T-cell (primary cell): ENCODE measurements at places on chromosomes 3 and 15.

- no peak for DNase-seq
Measured at GRCh38 chr3:9715764-9716437, 12.3 kb downstream of the CPNE9 start.

DNA sequence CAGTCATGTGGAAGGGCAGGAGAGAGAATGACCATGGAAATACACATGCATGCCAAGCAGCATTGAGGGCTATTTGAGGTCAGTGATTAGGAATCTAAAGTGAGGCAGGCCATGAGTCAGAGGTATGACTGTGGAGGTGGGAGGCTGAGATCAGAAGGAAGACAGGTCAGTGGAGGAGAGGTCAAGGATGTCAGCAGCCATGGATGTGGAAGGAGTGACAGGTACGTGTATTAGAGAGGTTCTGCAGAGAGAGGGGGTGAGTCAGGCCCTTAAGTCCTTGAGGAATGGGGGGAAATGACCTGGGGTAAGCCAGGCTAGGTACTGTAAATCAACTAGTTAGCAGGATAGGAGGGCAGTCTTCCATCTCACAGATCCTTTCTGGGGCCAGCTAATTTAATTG lies 166.6 kb downstream of the ANO10 start:
- no peak for DNase-seq

GRCh38 chr3:150745832-150746231 lies 17.1 kb downstream of the SIAH2 start:
- no peak for DNase-seq

DNA sequence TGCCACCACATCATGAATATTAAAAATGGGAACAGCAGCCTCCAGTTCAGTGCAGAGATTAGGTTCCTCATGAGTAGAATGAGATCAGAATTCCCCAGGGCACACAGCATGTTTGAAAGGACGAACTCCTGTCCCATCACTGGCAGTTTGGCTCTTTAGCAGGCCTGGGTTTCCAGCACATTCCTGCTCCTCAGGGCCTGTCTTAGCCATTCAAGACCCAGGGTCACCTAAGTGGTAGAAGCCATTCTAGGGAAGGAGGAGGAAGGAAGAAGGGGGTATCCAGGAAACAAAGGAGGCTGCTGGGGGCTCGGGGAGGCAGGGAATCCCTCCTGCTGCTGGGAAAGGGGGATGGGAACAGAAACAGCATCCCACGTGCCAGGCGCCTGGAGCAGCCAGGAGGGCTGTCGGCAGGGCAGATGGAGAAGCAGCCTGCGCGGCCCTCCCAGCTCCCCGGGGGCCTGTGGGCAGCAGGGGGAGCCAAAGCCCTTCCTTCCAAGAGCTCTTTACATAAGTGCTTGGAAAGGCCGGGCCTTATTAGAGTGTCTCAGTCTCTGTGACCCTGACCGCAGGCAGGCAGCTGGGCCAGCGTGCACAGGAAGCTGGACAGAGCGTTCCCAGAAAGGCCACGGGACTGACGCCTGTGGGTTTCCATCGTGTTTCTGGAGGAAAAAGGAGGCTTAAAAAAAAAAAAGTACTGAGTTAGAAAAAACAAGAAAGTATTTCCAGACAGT lies 24.7 kb downstream of the LOXL1 start:
- peak; percentile 71 for DNase-seq

DNA sequence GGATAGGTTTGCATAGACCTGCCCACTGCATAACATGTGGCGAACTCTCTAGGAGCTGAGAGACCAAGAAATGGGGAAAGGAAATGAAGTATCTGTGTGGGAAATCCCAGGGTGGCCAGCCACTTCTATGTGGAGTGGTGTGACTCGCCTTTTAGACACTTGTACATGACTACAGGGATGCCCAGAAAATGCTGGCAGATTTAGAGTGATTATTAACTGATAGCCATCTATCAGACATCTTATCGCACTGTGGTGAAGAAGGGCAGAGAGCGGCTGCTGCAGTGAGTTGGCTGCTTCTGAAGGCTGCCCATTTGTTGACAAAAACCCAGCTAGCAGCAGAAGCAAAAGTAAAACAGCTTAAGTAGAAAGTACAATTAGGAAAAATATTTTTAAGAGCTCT lies 18.1 kb upstream of the STAC start:
- no peak for DNase-seq

GRCh38 chr15:58877999-58878825 lies 55.3 kb downstream of the SLTM start:
- DNase-seq: no peak

DNA sequence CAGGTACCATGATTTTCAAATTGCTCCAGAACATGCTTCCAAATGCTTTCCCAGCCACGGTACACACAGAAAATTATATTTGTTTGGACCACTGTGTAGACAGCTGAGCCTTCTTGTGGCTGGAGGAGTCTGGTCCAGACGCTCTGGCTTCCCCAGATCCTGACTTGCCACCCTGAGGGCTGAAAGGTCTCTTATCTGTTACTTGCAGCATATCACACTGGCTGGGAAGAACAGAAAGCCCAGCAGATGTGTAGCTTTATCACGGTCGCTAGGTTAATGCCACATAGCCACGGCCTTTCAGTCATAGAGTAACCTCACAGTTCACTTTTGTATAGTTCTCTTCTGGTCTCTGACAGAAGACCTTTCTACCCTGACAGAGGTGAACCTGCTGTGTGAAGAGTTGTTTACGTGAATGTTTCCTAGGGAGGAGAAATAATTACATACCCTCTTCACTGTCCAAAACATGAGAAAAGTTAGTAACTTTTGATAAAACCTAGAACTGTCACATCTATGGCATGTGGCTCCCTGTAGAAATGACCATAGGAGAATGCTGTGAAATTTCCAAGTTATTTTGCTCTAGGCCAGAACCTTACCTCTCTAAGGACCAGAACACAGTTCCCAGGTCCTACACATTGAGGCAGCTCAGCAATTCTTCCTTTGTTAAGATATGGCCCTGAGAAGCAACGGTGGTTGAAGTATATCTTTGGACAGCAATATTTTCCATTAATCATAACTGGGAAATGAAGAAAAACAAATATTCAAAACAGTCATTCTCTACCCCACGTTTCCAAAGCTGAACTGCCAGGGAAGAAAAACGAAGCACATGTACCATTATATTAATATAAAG lies 15.8 kb upstream of the STIMATE start:
- DNase-seq: no peak

DNA sequence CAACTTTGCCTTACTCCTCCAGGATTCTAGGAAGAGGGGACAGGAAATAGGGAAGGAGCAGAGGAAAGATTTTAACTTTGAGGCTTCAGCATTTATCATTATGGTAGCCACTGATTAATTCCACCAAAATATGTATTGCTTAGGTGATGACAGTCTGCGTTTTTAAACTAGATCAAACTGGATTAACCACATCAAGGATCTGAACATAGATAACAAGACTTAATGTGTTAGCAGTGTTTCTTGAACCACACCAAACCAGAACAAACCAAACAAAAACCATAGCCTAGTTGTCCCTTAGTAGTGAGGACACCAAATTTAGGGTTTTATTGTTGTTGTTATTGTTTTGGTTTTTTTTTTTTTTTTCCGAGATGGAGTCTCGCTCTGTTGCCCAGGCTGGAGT lies 113.5 kb upstream of the LMOD3 start:
- no peak for DNase-seq

DNA sequence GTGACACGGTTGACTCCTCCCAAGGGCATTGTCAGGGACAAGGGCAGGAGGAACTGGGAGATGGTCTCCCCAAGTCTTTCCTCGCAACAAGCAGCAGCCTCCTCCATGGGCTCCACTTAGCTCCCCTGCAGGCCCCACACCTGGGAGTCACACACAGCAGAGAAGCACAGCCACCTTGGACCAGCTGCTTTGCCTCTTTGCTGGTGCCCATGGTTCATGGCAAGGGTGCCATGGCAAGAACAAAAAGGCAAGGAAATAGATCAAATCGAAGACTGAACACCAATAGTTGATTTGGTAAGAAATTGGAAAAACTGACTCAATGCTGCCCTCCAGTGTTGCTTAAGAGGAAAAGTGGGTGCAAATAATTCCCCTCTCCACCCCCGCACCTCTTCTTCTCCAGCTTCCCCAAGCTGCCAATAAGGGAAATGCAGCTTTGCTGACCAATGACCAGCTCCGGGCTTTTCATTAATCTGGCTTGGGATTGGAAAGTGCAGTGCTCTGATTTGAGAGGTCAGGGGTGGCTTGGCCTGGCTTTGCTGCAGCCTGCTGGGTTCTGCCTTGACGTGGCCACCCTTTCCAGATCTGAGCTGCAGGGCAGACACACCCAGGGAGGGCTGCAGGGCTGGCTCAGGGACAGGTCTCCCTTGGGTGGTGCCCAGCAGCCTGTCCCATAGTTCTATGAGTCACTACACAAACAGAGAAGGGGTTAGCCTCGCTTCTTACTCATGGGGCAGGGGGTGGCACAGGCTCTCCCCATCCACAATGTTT lies 162.0 kb downstream of the KLF13 start:
- peak; percentile 24 for DNase-seq

- DNase-seq: no peak
Measured at GRCh38 chr3:69774029-69774428, 34.8 kb downstream of the MITF start.

DNA sequence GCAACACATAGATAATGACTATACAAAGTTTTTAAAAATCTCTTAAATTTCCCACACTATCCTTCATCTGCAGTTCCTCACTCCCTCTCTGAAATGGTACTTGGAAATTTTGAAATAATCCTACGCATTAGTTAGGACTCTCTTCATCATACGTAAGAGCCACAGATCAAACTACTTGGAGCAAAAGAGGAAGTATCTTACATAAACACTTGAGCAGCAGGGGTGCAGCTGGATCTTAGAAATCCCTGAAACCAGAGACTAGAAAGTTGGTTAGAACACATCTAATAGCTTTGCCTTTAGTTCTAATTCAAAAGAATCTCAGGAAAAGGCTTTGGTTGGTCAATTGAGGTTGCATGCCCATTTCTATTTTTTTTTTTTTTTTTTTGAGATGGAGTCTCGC lies 38.8 kb upstream of the ZNF445 start:
- no peak for DNase-seq

- DNase-seq: no peak
Measured at GRCh38 chr3:57157545-57157944, 7.6 kb downstream of the IL17RD start.

DNA sequence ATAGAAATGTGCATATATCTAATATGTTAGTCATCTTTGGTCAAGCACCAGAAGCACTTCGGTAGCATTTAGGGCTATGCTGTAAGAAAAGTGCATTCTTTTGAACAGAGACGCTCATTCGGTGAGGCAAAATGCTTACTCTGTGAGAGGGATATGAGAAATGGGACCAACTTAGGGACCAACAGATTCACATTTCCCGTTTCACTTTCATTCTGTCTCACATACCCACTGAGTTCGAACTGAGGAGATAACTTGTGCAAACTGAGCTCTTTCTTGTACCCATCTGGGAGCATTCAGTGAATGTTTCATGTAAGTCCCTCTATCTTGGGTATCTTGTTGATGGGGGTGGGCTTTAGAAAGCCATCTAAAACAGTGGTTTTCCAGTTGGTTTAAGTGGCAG lies 135.3 kb downstream of the FEZF2 start:
- no peak for DNase-seq

DNA sequence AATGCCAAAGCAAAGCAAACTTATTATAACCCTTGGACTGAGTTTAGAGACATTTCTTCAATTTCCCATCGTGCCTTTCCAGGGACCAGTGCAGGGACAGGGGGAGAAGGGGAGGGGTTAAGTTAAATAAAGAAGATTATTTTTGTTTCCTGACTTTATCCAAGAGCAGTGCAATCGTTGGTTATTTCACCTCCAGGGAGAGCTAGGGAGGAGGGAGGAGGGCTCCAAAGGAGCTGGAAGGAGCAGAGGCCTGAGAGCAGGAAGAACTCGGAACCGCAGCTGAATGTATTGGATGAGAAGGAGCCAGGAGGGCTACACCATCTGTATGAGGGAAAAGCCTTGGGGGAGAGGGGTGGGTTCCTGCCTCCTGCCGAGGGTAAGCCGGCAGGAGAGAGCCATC lies 20.7 kb downstream of the HAPLN3 start:
- DNase-seq: no peak

- no peak for DNase-seq
Measured at GRCh38 chr15:94335616-94336015, 104.3 kb downstream of the MCTP2 start.

GRCh38 chr15:35481064-35481463 lies 64.9 kb downstream of the DPH6 start:
- no peak for DNase-seq

GRCh38 chr3:194935061-194935460 lies 249.4 kb downstream of the FAM43A start:
- DNase-seq: no peak

- DNase-seq: no peak
Measured at GRCh38 chr15:58549013-58549784, 117.4 kb downstream of the LIPC start.

GRCh38 chr3:100164743-100165142 lies 50.4 kb upstream of the FILIP1L start:
- no peak for DNase-seq

GRCh38 chr15:26325495-26325894 lies 447.4 kb downstream of the GABRB3 start:
- no peak for DNase-seq

GRCh38 chr15:98842973-98843285 lies 164.7 kb downstream of the PGPEP1L start:
- DNase-seq: no peak

DNA sequence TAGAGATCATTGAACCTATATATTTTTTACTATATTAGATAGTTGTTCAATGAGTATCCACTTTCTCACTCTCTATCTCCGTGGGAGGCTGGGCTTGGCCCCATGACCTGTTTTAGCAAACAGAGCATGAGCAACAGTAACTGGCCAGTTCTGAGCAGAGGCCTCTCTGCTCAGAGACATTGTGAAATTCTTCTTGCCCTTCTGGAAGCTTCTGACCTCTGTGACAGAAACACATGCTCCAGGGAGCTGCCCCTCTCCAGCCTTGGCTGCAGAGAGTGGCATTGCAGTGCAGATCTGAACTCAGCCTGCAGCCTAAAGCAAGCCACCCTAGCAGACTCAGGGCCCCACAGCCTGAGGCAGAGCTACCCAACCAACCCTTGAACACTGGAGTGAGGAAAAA lies 20.5 kb downstream of the FAM240A start:
- no peak for DNase-seq

DNA sequence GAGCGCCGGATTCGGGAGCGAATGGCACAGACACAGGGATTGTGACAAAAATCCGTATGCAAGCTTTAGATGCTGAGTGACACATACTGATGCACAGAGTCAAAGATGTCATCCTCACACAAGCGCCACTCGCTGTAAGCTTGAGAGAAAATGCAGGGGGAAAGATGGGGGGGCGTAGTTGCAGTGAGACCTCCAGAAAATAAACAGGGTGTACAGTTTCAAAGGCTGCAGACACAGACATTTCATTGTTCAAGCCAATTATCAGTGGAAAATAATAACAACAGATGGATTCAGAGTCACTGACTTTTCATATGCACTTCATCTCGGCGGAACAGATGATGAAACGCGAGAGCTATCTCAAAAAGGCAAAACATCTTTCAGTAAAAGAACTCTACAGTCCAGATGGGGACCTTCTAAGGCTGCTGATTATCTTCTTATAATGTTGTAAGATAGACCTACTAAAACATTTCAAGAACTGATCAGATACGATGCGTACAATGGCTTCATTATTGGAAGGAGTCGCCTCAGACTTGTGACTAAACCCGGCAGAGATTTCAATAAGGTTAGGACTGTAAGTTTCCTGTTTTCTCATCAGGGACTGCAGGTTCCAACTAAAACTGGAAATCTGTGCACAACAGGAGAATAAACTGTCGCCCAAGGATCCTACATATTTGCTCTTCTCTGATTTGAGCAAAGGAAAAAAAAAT lies 275.4 kb downstream of the FOXP1 start:
- no peak for DNase-seq
